Left lung (tissue), 14 donors: ENCODE measurements at places on chromosomes 16 and 17. TPM values are rescaled to one million over a fixed set of nuclear protein-coding genes. Genes with fewer than 3 reads are reported as not detected.

Gene USP43
- 6.2 TPM for total RNA-seq

Gene GTF3C1
- total RNA-seq = 63.4 TPM

DNA sequence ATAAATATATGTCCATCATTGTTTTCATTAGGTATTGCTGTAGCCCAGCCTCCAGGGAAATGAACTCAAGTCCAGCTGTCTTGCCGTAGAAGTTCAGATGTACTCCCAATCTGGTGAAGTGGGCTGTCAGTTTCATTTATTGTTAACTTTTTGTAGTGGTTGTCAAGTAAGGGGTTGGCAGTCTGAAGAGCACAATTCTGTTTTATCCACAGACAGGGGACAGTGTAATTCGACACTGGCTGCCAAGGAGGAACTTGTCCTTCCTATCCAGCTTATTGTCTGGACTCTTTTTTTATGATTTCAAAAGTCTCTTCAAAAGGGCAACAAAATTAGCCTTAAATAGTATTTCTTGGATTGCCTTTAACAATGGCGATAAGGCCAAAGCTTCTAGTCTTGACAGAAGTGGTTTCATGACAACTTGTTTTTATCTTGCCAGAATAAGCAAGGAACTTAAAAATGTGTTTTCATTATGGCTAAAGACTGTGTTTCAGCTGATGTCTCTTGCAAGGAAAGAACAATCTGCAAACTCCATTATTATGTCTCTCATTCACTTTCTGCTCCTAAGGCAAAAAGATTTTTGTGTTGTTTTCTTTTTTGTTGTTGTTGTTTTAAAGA is 73.9 kb upstream of the TANC2 start:
- DNase-seq = no peak
- H3K27me3 ChIP-seq = no peaks in the 10 kb centered on the region
- H3K27ac ChIP-seq = peak overlapping the region; percentile 81
- H3K36me3 ChIP-seq = no peaks in the 10 kb centered on the region
- no peak overlapping the region for H3K4me3 ChIP-seq

DNA sequence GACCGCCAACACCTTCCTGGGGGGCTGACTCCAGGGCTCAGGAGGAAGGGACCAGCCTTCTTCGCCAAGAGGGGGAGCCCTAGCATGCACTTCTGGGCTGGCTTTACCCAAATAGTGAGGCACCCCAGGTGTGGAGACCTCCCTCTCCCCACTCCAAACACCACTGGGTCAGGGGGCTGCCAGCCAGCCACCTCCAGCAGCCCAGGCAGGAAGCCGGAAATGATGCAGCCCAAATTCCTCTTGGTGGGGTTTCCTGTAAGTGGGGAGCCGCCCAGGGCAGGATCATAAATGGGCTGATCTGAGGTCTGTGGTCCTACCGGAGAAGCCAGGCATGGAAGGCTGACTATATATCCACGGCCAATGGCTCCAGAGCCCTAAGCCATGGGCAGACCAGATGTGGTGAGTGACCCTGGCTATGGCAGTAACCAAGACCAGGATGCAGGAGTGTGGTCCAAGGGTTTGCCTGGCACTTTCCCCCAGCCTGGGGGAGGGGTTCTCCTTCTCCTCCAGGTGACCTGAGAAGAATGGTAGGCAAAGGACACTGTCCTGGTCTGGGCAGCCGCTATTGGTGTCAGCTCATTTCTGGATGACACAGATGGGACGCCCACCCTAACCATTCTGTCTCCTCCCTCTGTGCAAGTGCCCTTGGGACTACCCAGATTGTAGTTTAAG is 4.2 kb downstream of the GIT1 start:
- DNase-seq = peak; percentile 50
- no peaks in the 10 kb centered on the region for H3K36me3 ChIP-seq
- H3K27me3 ChIP-seq = peaks cover under 1% of the 10 kb centered on the region
- H3K4me1 ChIP-seq = peaks cover 20% of the 10 kb centered on the region
- peak overlapping the region; percentile 5 for H3K4me3 ChIP-seq

Gene SEPTIN12
- total RNA-seq = not detected

GRCh38 chr17:17722081-17722905 is 41.0 kb downstream of the RAI1 start:
- peaks cover 4% of the 10 kb centered on the region for H3K36me3 ChIP-seq
- H3K27ac ChIP-seq = no peak overlapping the region
- no peak for DNase-seq
- peaks cover 38% of the 10 kb centered on the region for H3K27me3 ChIP-seq
- H3K4me1 ChIP-seq = peaks cover 7% of the 10 kb centered on the region

Gene SMURF2
- 41.6 TPM for total RNA-seq

- peak overlapping the region; percentile 88 for H3K27ac ChIP-seq
- peaks cover 74% of the 10 kb centered on the region for H3K4me1 ChIP-seq
- peaks cover 10% of the 10 kb centered on the region for H3K36me3 ChIP-seq
- peak overlapping the region; percentile 78 for H3K4me3 ChIP-seq
- DNase-seq = peak; percentile 56
These were observed 2.2 kb upstream of the CHD3 start for GRCh38 chr17:7886227-7887037.

GRCh38 chr17:78826421-78826820 is 14.2 kb downstream of the USP36 start:
- H3K27me3 ChIP-seq = no peaks in the 10 kb centered on the region
- H3K36me3 ChIP-seq = no peaks in the 10 kb centered on the region
- no peak overlapping the region for H3K4me3 ChIP-seq
- no peak for DNase-seq

Gene SLFN14
- total RNA-seq = 0.21 TPM

DNA sequence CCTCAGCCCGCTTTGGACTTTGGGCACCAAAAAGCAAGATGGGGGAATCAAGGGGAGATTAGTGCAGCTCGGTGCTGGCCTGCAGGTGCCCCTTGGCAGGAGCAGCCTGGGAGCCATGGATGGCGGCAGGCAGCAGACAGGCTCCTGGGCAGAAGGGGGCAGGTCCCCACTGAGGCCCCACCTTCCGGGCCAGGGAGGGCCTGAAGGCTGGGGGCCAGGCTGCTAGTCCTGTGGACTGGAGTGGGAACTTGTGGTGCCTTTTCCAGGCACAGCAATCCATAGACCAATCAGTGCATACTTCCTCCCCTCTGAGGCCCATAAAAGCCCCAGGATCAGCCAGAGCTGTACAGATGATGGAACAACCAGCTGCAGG is 64.0 kb downstream of the USP32 start:
- H3K4me3 ChIP-seq = no peak overlapping the region
- H3K27ac ChIP-seq = no peak overlapping the region
- no peaks in the 10 kb centered on the region for H3K36me3 ChIP-seq
- no peaks in the 10 kb centered on the region for H3K27me3 ChIP-seq
- DNase-seq = no peak
- no peaks in the 10 kb centered on the region for H3K4me1 ChIP-seq

GRCh38 chr16:22206842-22207714 is 1.0 kb downstream of the EEF2K start:
- no peaks in the 10 kb centered on the region for H3K36me3 ChIP-seq
- peak overlapping the region; percentile 88 for H3K27ac ChIP-seq
- peaks cover 47% of the 10 kb centered on the region for H3K4me1 ChIP-seq
- DNase-seq = peak; percentile 83
- H3K4me3 ChIP-seq = peak overlapping the region; percentile 96

- no peak overlapping the region for H3K4me3 ChIP-seq
- H3K4me1 ChIP-seq = peaks cover 20% of the 10 kb centered on the region
- no peaks in the 10 kb centered on the region for H3K36me3 ChIP-seq
- H3K27ac ChIP-seq = no peak overlapping the region
These were observed 2.1 kb downstream of the DHRS11 start for GRCh38 chr17:36593656-36594316.

Gene SLC38A8
- 0.65 TPM for total RNA-seq

Gene UBALD2
- total RNA-seq = 45.7 TPM

Gene MYH1
- total RNA-seq = 0.20 TPM

Gene PHOSPHO1
- 2.0 TPM for total RNA-seq

DNA sequence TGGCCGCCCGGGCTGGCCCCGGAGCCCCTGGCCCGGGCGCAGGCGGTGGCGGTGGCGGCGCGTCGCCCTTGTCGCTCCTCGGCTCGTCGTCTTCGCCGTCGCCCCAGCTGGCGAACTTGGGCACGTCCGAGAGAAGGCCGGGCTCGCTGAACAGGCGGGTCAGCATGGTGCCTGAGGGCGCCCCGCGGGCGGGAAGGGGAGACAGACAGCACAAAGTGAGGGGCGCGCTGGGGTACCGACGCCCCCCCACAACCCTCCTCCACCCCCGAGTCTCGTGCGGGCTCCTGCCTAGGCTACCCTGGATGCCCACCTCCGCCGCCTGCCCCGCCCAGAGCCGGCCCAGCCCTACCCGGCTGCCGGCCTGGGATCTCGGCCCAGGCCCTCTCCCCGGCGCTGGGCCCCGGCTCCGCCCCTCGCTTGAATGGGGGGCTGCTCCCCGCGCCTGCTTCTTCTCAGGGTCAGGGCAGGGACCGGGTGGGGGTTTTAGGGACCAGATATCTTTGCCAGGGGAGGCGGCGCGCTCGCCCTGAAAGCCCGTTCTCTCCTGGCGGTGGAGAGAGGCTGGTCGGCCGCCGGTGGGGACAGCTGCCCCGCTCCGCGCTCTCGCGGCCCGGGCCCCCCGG is 1.2 kb downstream of the NEUROD2 start:
- DNase-seq = no peak
- H3K36me3 ChIP-seq = no peaks in the 10 kb centered on the region
- H3K4me3 ChIP-seq = no peak overlapping the region
- no peak overlapping the region for H3K27ac ChIP-seq

DNA sequence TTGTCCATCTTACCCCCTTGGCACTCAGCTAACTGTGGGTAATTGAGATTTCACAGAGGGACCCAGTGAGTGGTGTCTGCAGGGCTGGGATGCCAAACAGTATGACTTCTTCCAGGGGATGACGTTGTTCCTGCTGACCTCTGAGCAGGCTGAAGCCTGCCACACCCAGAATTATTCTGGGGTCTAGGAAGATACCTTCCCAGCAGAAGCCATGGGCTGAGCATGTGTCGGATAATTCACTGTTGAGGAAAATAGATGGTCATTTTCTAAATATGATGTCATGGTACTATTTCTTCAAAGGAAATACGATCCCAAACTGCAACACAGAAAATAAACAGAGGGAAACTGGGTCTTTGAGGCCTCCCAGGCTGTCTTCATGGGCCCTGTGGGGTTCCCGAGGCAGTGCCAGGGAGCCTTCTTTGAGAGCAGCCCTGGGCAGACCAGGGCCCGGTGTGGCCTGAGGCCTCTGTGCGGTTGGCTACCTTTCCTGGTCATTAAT is 17.4 kb downstream of the WNT9B start:
- no peaks in the 10 kb centered on the region for H3K4me1 ChIP-seq
- H3K27me3 ChIP-seq = no peaks in the 10 kb centered on the region
- no peak for DNase-seq
- no peak overlapping the region for H3K27ac ChIP-seq

GRCh38 chr17:797236-797840 is 15.2 kb downstream of the MRM3 start:
- H3K4me3 ChIP-seq = no peak overlapping the region
- no peaks in the 10 kb centered on the region for H3K27me3 ChIP-seq
- H3K36me3 ChIP-seq = no peaks in the 10 kb centered on the region
- peaks cover 13% of the 10 kb centered on the region for H3K4me1 ChIP-seq
- H3K27ac ChIP-seq = peak overlapping the region; percentile 37

Gene KIF19
- total RNA-seq = 1.5 TPM

DNA sequence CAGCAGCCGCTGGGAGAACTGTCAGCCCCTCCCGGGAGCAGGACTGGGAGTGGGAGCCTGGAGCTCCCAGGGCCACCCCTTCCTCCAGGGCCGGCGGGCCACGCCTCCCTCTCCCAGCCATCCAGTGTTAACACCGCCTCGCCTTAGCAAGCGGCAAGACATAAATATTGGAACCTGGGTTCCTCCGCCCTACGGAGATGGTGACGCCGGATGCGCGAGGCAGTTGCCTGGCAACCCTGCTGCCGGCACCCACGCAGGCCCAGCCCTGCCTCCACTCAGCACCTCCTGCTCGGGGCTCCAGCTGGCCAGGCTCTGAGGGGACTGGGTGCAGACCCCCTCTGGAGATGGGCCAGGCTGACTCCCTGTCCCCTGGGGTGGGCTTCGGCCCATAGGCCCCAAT is 27.4 kb upstream of the CACNA1H start:
- no peaks in the 10 kb centered on the region for H3K36me3 ChIP-seq
- peaks cover 86% of the 10 kb centered on the region for H3K27me3 ChIP-seq
- H3K4me3 ChIP-seq = no peak overlapping the region
- H3K4me1 ChIP-seq = no peaks in the 10 kb centered on the region
- DNase-seq = no peak

- H3K4me3 ChIP-seq = no peak overlapping the region
- no peaks in the 10 kb centered on the region for H3K27me3 ChIP-seq
- no peaks in the 10 kb centered on the region for H3K4me1 ChIP-seq
- DNase-seq = no peak
- H3K36me3 ChIP-seq = no peaks in the 10 kb centered on the region
- H3K27ac ChIP-seq = no peak overlapping the region
These were observed 13.0 kb downstream of the CDH13 start for GRCh38 chr16:82639666-82640336.

- no peaks in the 10 kb centered on the region for H3K36me3 ChIP-seq
- no peaks in the 10 kb centered on the region for H3K27me3 ChIP-seq
- no peaks in the 10 kb centered on the region for H3K4me1 ChIP-seq
- DNase-seq = no peak
- H3K27ac ChIP-seq = no peak overlapping the region
These were observed 785.6 kb upstream of the CDH8 start for GRCh38 chr16:62821824-62822223.

Gene CD300LB
- 0.58 TPM for total RNA-seq

GRCh38 chr16:69451166-69451565 is 26.7 kb downstream of the CYB5B start:
- H3K4me3 ChIP-seq = no peak overlapping the region
- H3K36me3 ChIP-seq = peaks cover 55% of the 10 kb centered on the region
- H3K4me1 ChIP-seq = peaks cover 23% of the 10 kb centered on the region
- no peak overlapping the region for H3K27ac ChIP-seq

DNA sequence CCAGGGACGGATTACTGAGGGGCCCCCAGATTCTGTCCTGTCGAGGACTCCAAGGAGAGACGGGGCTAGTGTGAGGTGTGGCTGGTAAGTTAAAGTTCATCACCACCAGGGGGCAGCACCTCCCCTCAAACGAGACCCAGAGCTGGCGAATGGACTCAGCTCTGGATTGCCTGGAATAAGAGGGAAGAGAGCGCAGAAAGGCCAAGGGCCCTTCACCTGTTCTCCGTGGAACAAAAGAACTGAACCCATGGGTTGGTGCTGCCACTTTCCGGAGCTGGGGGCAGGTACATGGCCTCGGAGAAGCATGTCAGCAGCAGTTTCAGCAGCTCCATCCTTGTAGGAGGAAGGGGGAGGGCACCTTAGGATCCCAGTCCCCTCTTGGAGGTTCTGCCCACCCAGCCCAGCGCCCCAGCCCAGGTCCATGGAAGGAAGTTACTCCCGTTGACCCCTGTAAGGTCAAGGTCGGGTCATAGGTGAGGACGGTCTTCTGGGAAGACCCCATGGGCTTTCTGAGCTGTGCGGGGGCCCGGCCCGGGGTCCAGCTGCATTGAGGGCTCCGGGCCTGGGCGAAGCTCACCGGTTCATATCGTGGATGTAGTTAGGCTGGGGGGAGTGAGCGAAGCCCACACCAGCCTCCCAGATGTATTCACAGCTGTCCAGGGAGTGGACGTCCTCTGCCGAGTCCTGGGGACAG is 10.8 kb downstream of the HID1 start:
- no peak overlapping the region for H3K4me3 ChIP-seq
- H3K36me3 ChIP-seq = peaks cover 7% of the 10 kb centered on the region
- H3K27ac ChIP-seq = no peak overlapping the region
- H3K27me3 ChIP-seq = no peaks in the 10 kb centered on the region
- peaks cover 13% of the 10 kb centered on the region for H3K4me1 ChIP-seq

GRCh38 chr17:30222721-30223175 is 12.7 kb downstream of the SLC6A4 start:
- H3K4me1 ChIP-seq = no peaks in the 10 kb centered on the region
- H3K36me3 ChIP-seq = no peaks in the 10 kb centered on the region
- no peaks in the 10 kb centered on the region for H3K27me3 ChIP-seq
- no peak for DNase-seq
